ENCODE measurements at places on chromosomes 4 and X.

DNA sequence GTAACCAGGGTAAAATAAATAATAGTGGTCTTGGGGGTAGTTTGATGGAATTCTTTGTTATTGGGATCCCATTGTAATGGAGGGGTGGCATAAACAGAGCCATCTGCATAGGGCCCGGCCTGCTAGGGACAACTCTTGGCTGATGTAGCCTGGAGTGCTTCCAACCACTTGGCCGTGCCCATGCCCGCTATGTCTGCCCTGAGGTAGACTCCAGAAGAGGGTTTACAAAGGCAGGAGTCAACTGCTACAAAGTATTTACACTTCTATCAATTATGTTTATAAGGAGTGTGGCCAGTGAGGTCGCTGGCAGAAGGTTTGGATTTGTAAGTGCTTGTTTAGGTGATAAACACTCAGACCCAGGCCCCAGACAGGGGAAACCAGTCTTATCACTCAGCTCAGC, 8.1 kb downstream of the RASL11B start:
- no peak for DNase-seq

DNA sequence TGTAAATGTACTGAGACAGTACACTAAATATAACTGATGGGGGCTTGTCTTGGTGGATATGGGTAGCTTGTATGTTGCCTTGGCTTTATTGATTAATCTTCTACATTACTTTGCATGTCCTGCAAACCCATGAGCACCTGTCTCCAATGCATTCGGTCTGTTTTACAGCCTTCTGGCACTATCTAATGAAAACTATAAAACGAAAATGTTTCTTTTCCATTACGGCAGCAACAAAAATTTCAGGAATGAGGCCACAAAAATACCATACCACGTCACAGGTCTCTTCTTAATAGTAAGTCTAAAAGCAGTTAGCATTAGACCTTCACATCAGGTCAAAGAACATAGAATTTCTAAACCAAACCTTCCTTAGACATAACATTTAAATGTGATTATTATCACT, 49.8 kb downstream of the EDNRA start:
- no peak for DNase-seq

DNA sequence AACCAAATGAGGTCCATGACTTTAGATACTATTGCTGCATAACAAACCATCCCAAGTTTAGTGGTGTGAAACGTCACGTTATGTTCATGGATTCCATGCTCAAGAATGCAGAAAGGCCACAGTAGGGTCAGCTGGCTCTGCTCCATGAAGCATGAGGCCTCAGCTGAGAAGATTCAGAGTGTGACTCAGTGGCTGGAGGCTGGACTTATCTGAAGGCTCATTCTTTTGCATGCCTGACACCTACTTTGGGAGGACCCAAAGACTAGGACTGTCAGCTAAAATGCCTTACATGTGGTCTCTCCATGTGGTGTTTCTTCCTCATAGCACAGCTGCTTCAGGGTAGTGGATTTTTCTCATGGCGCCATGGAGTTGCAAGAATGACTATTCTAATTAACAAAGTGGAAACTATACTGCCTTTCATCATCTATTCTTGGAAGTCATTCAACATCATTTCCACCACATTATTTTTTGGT, 11.5 kb upstream of the CCDC149 start:
- DNase-seq, result no peak

DNA sequence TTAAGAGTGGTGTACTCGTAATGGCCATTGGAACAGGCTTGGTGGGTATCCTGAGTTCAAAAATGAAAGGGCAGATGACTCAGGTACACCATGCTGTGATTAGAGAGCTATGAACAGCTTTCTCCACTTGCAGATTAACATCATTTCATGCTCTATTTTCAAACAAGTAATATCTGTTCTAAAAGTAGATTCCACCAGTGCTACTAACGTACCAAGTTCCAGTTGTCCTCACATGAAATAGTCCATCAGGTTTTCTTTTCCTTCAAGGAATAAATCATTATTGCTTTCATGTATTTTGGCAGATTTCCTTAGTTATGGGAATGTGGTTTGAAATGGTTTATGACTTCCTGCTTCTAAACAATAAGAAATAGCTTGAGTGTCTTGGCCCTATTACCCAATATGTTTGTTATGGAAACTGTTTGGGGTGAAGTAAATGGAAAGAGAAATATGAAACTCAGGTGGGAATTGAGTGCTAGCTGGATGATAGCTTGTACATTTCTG, 49.9 kb downstream of the PCDH7 start:
- no peak for DNase-seq
